ENCODE measurements at places on chromosomes 12 and 14. TPM values are rescaled to one million over a fixed set of nuclear protein-coding genes. Genes with fewer than 3 reads are reported as not detected.

Gene RNF212B
- not detected for total RNA-seq

Gene ZFHX2
- total RNA-seq = 0.49 TPM

Gene LMO3
- 14.2 TPM for total RNA-seq

Gene LRRC10
- not detected for total RNA-seq

- no peak for DNase-seq
Observed at GRCh38 chr12:50508414-50508813, 3.6 kb downstream of the DIP2B start.

- DNase-seq = no peak
Observed at GRCh38 chr12:66541426-66541825, 137.4 kb downstream of the GRIP1 start.

DNA sequence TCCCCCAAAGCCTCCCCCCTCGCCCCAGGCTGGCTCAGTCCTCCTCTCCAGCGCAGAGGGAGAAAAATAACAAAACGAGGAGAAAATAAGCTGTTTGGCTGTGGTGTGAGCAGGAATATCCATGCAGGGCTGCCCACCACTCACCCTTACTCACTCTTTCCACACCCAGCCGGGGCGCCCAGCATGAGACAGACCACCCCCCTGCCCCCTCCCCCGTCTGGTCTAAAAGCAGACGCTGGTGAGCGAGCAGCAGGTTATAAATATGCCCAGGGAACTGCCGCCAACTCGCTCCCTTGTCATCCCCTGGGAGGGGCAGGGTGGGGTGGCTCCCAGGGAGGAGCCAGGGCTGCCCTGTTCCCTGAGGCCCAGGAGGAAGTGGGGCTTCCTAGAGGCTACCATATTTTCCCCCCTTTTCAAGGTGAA lies 7.4 kb downstream of the WNT1 start:
- DNase-seq = no peak

GRCh38 chr12:120989687-120990086 lies 11.3 kb downstream of the HNF1A start:
- DNase-seq = no peak

DNA sequence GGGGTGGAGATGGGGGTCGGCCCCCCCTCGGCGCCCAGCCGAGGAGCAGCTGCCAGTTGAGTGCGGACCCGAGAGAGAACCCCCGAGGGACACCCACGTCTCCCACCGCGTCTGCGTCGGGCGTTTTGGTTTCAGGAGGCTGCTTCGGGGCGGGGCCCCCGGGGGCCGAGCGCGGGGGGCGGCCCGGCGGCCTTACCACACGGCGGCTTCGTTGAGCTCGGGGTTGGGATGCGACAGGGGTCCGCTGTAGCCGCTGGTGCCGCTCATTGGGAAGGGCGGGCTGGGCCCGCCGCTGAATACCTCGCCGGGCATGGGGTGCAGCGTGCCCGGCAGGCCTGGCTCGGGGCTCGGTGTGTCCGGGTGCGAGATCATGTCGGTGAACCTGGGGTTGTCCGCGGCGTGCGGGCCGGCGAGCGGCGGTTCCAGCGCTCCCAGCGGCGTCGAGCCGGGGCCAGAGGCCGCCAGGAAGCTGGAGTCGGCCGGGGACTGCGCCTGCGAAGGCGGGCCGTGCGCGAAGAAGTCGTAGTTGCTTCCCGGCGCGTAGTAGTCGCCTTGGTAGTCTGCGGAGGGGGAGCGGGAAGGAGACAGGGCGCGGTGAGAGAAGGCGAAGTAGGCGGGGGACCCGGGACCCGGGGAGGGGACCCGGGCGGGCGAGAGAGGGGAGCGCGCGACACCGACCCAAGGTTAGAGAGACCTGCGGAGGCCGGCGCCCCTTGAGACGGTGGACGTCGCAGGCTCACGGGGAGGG lies 8.5 kb downstream of the LHX5 start:
- no peak for DNase-seq

- DNase-seq = no peak
Observed at GRCh38 chr12:103114296-103115055, 157.0 kb downstream of the ASCL1 start.
